ENCODE measurements at places on chromosomes 11 and 22.

GRCh38 chr11:111792955-111793500 lies 26.8 kb upstream of the PPP2R1B start:
- no peak for DNase-seq

- no peak for DNase-seq
Observed at GRCh38 chr11:60930394-60930793, 6.1 kb downstream of the TMEM132A start.

DNA sequence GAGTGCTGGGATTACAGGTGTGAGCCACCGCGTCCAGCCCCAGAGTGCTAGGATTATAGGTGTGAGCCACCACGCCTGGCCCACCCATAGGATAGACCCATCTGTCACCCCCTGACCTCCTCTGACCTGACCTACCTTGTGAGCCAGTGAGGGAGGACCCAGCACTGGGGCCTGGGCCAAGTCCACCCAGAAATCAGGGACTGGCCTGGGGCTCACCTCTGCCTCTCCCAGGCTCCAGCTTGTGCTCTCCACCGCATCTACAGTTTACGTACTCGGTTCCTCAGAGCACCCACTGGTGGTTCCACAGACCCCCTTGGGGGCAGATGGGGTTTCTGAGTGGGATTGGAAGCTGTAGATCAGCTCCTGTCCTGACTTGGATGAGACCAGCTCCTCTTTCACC lies 6.4 kb downstream of the SLC29A2 start:
- no peak for DNase-seq

DNA sequence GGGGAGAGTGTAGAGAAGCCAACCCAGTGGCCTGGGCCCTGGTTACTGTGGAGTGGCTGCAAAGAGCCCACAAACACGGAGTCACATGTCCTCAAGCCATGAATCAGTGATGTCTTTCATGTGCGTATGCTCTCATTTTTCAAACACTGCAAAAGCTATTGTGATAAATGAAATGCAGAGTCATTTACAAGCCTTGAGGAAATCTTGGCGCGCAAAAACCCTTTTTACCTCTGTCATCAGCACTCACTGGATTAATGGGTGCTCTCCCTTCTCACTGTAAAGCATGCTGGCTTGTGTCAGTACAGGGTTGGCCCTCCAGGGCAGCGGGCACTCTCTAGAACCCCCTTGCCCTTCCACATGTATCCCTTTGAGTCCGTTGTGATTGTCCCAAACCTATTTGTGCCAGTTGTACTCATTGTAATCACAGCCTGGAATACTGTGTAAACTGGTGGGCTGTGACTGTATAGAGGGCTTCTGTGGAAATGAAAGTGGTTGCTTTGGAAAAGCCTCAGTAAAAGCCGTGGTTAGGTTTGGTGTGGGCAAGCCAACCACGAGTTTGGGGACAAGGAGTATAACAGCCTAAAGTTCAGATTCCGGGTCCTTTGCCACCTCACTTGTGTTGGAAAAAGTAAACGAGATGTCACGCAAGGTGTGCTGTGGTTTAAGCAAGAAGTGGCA lies 10.4 kb downstream of the GNAZ start:
- no peak for DNase-seq

DNA sequence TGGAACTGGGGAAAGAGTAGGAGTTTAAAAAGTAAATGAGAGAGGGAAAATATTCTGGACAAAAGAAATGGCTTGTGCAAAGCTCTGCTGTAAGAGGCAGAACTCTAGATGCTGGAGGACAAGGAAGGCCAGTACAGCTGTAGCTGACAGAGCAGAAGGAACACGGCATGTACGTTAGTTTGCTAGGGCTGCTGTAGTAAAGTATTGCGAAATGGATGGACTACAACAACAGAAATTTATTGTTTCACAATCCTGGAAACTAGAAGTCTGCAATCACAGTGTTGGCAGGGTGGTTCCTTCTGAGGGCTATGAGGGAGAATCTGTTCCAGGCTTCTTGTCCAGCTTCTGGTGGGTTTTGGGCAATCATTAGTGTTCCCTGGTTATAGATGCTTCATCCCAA lies 454.4 kb downstream of the NTM start:
- DNase-seq, result no peak

- DNase-seq, result peak; percentile 47
Observed at GRCh38 chr11:19398772-19399527, 158.2 kb upstream of the E2F8 start.

DNA sequence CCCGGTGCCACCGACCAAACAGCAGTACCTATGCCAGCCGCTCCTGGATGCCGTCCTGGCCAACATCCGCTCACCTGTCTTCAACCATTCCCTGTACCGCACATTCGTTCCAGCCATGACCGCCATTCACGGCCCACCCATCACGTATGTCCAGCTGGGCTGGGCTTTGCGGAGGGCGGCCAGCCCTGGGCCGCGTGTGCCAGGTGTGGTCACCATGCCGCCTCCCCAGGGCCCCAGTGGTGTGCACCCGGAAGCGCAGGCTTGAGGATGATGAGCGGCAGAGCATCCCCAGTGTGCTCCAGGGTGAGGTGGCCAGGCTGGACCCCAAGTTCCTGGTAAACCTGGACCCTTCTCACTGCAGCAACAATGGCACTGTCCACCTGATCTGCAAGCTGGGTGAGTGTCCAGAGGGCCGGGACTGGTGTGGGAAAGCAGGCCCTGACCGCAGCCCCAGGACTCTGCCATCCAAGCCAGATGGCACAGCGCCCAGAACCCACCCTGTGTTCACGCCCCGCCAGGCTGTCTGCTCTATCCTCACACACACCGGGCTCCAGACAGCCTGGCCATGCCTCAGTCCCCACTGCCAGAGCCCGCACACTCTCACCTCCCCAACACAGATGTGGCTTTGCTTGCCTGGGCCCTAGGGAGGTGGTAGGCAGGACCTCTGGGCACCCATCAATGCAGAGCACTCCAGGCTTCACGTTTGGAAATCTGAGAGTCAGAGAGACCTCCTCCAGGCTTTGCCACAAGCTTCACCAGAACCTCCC lies 77.6 kb downstream of the MED15 start:
- DNase-seq, result no peak

GRCh38 chr22:49354516-49355210 lies 473.0 kb downstream of the BRD1 start:
- DNase-seq, result no peak

DNA sequence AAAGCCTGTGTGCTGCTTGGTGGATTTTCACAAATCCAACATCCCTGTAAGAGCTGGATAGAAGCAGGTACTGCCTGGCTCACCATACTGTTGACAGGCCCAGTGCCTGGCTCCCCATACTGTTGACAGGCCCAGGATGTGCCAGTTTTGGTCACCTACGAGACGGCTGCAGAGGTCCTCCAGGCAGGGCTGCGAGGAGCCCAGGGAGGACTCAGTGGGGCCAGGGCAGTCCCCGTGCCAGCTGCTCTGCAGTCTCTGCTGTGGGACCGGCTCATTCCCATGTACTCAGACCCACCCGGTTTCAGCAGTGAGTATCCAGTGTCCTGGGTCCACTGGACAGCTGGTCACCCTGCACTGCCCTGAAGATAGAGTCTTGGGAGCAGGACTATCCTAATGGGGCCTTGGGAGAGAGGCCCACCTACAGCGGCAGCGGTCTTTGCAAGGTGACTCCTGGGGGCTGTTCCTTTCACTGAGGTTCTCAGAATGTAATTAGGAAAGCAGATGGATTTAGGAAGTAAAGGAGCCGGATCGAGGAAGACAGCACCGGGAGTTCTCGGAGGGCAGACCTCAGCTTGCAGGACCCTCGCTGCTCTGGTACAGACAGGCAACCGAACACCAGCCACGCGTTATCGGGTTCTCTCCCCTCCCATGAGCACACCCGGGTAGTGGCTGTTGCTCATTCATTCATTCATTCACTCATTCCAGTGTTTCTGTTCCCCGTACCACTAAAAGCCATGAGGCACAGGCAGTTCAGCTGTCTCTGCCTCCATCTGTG lies 106.1 kb downstream of the CTTN start:
- no peak for DNase-seq

- no peak for DNase-seq
Observed at GRCh38 chr11:6587360-6587953, 16.0 kb downstream of the RRP8 start.

- DNase-seq, result no peak
Observed at GRCh38 chr11:13963949-13964770, 1.6 kb downstream of the SPON1 start.

DNA sequence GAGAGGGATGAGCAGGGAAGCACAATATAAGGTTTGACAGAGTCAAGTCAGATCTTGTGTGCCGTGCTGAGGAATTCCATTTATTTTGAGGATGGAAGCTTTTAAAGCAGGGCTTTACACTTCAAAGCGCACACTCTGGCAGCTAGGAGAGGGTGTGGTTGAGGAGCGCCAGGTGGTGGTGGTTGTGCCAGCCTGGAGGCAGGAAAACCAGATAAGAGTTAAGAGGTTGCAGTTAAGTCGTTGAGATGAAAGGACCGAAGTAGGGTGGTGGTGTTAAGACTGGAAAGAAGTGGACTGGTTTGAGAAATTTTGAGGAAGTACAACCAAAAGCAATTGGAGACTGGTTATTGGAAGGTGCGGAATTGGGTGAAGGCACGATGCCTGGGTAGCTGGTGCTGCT lies 231.6 kb upstream of the TBCEL start:
- DNase-seq, result no peak

DNA sequence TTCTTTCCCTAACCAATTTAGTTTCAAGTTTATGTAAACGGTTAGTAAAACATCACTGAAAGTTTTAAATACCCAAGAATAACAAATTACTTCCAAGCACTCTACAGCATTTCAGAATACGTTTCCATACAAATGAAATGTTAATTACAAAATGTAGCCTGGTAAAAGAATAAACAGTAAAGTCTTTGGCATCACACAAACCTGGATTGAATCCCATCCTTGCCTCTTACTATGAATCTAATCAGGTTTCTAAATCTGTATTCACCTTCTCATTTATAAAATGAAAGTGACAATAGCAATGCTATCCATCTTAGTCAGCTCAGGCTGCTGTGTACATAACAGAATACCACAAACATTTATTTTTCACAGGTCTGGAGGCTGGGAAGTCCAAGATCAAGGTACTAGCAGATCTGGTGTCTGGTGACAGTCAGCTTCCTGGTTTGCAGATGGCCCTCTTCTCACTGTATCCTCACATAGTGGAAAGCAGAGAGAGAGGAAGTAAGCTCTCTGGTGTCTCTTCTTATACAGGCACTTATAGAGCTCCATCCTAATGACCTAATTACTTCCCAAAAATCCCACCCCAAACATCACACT lies 19.2 kb downstream of the FAM168A start:
- no peak for DNase-seq

DNA sequence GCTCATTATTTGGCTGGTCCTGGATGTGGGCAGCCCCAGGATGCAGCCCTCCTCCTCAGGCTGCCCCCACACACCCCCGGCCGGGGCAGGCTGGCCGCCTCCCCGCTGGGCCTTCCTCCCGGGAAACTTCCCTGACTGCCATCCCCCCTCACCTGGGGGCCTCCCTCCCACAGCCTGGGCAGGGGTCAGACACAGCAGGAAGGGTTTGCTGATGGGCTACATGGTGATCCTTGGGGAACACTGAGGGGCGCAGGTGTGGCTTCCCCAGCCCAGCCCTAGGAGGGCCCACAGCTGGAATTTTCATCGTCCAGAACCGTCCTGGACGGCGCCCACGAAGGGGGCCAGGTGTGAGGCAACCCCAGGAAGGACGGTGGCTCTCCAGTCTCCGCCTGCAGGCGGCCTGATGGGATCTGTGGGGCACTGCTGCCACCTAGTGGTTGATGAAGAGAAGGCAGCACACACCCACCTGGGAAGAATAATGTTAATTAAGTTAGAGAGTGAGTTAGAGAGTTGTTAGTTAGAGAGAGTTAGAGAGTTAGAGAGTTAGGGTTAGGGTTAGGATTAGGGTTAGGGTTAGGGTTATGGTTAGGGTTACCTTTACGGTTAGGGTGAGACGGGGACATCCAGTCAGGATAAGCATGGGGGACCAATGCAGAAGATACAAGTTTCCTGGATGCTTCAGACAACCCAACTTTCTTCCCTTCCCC lies 75.9 kb upstream of the PRR5 start:
- peak; percentile 62 for DNase-seq

DNA sequence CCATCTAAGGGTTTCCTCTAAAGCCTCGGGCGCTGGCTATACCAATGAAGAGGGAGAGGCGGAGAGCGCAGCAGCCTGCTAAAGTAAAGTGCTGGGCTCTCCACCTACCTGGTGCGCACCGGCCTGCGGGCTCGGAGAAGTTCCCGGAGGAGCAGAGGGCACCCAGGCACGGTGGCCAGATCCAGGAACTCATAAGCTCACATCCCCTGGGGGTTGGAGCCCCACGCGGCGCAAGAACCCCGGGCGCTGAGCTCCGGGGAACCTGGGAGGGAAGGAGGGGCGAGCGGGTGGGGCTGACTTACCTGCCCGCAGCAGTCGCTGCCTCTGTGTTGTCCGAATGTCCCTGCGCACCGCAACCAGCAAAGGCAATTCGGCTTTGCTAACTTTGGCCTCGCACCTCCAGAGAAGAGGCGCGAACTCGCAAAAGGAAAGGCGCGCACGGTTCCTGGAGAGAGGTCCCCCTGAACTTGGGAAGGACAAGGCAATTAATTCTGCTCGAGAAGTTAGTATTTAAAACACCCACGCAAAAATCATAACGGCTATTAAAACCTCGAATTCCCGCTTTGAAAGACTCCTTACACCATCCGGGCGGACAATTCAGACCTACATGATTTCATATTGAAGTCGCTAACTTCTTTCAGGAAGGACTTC lies 127.6 kb upstream of the C11orf58 start:
- no peak for DNase-seq

DNA sequence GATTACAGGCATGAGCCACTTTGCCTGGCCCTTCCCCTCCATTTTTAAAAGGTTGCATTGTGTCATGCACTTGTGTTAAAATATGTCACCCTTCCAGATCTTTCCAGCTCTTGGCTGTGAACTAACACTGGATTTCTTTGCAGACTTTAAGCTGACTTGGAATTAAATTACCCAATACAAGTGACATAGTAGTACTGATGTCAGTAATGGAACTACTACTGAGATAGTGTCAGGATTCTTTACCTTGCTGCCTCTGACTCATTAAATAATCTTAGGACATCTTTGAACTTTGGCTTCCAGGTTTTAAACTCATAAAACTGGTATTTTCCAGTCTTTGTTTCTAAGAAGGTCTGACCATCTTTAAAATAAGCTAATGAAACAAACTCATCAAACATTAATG lies 51.8 kb upstream of the OR4B1 start:
- no peak for DNase-seq

DNA sequence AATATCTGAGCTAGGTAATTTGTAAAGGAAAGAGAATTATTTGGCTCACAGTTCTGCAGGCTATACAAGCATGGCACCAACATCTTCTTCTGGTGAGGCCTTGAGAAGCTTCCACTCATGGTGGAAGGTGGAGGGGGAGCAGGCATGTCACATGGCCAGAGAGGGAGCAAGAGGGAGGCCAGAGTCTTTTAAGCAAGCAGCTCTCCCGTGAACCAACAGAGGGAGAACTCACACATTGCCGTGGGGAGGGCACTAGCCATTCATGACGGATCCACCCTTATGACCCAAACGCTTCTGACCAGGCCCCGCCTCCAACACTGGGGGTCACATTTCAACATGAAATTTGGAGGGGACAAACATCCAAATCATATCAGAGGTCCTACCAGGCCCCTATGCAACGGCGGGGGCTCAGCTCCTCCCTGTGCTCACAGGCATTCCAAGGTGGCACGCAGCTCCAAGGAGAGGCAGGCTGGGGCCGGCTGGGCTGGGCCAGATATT lies 4.6 kb downstream of the C11orf96 start:
- DNase-seq, result peak; percentile 51

GRCh38 chr11:66880496-66881450 lies 23.9 kb downstream of the LRFN4 start:
- no peak for DNase-seq

GRCh38 chr11:68334923-68335322 lies 22.5 kb downstream of the LRP5 start:
- no peak for DNase-seq

GRCh38 chr22:30406400-30406799 lies 9.6 kb downstream of the SEC14L2 start:
- no peak for DNase-seq

GRCh38 chr11:90391756-90392155 lies 168.9 kb upstream of the CHORDC1 start:
- no peak for DNase-seq

All from ELR (cell line).